T-cell (primary cell): ENCODE measurements at places on chromosomes 11 and 22. TPM values are rescaled to one million over a fixed set of nuclear protein-coding genes. Genes with fewer than 3 reads are reported as not detected.

SCUBE2 gene
- 0.22 TPM for total RNA-seq

DNA sequence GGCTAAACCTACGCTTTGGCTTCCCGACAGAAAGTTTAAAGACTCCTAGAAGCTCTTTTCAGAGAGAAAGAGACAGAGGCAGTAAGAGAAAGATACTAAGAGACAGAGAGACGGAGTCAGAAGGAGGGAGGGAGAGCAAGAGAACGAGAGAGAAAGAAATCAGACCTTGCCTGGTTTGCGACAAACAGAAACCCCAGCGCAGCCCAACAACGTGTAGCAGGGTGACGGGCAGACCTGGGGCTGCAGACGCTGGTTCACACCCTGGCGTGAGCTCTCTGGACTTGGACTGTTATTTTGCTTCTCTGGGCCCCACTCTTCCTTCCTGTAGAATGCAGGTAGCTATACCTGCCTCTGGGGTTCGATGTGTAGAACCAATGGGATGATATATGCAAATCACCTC, 244.4 kb upstream of the SYN3 start:
- no peak for DNase-seq
- peaks cover 10% of the 10 kb centered on the region for H3K27me3 ChIP-seq
- no peaks in the 10 kb centered on the region for H3K4me1 ChIP-seq
- H3K36me3 ChIP-seq: no peaks in the 10 kb centered on the region
- H3K27ac ChIP-seq: no peak overlapping the region
- H3K4me3 ChIP-seq: no peak overlapping the region

DNA sequence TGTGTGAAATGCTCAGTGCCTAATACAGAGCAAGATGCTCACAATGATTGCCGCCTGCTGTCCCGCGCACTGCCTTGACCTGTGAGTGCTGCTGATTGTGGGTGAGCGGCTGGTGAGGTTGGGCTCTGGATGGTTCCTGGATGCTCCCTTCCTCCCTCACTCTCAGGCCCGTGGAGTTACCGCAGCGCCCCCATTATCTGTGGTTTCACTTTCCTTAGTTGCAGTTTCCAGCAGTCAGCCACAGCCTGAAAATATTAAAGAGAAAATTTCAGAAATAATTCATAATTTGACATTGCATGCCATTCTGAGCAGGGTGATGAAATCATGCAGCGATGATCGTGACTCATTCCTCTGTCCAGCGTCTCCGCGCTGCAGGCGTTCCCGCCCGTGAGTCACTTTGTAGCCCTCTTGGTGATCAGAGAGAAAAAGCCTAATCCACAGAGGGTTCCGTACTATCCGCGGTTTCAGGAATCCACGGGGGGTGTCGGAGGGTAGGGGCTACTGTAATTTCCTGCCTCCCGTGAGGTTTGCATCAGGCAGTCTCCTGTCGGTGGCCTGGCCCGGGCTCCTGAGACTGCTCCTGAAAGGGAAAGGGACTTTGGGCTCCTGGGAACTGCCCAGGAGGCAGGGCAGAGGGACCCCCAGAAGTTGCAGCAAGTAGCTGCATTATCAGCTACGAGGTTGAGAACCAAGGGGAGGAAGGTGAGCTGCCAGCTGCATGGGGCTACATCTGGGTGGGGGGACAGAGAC, 10.6 kb downstream of the RPL3 start:
- peaks cover 30% of the 10 kb centered on the region for H3K4me1 ChIP-seq
- H3K27me3 ChIP-seq: no peaks in the 10 kb centered on the region
- peaks cover 20% of the 10 kb centered on the region for H3K36me3 ChIP-seq
- no peak overlapping the region for H3K4me3 ChIP-seq
- no peak overlapping the region for H3K27ac ChIP-seq

DNA sequence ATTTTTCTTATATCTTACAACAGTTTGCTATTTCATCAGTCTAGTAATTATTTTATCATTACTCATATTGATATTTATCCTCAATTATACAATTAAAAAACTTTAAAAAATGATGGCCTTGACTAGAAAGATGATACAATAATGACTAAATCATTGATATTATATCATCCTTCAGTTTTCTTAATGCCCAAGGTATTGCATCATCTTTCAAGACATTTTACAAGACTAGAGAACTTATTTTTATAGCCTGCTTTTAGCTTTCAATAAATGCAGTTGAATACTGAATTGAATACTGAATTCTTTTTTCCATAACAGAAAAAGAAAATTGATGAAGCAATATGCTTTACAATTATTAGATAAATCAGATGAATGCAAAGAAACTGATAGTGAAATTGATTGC, 886.5 kb upstream of the LRRC4C start:
- no peak overlapping the region for H3K4me3 ChIP-seq
- H3K27me3 ChIP-seq: no peaks in the 10 kb centered on the region
- DNase-seq: no peak
- no peaks in the 10 kb centered on the region for H3K4me1 ChIP-seq
- no peak overlapping the region for H3K27ac ChIP-seq
- H3K36me3 ChIP-seq: no peaks in the 10 kb centered on the region

- no peaks in the 10 kb centered on the region for H3K36me3 ChIP-seq
- H3K4me3 ChIP-seq: no peak overlapping the region
- H3K27me3 ChIP-seq: no peaks in the 10 kb centered on the region
- H3K4me1 ChIP-seq: no peaks in the 10 kb centered on the region
- no peak for DNase-seq
- no peak overlapping the region for H3K27ac ChIP-seq
Measured at GRCh38 chr11:130840679-130841078, 75.6 kb downstream of the SNX19 start.

GRCh38 chr11:65498042-65498726, 661 bp upstream of the MALAT1 start:
- H3K36me3 ChIP-seq: peaks cover 25% of the 10 kb centered on the region
- DNase-seq: peak; percentile 67
- H3K4me1 ChIP-seq: peaks cover 14% of the 10 kb centered on the region
- peak overlapping the region; percentile 100 for H3K4me3 ChIP-seq
- H3K27ac ChIP-seq: peak overlapping the region; percentile 97

- H3K4me1 ChIP-seq: no peaks in the 10 kb centered on the region
- no peak overlapping the region for H3K4me3 ChIP-seq
- H3K27me3 ChIP-seq: peaks cover 13% of the 10 kb centered on the region
- H3K36me3 ChIP-seq: no peaks in the 10 kb centered on the region
Measured at GRCh38 chr22:48640890-48641841, 1186.5 kb downstream of the BRD1 start.

- H3K27me3 ChIP-seq: no peaks in the 10 kb centered on the region
- no peak for DNase-seq
- no peak overlapping the region for H3K27ac ChIP-seq
- H3K36me3 ChIP-seq: peaks cover 7% of the 10 kb centered on the region
Measured at GRCh38 chr11:87322568-87322967, 284.8 kb downstream of the TMEM135 start.

GRCh38 chr11:89566972-89567371, 75.8 kb upstream of the NOX4 start:
- H3K27me3 ChIP-seq: no peaks in the 10 kb centered on the region
- H3K36me3 ChIP-seq: no peaks in the 10 kb centered on the region
- H3K4me1 ChIP-seq: no peaks in the 10 kb centered on the region
- no peak overlapping the region for H3K4me3 ChIP-seq

DNA sequence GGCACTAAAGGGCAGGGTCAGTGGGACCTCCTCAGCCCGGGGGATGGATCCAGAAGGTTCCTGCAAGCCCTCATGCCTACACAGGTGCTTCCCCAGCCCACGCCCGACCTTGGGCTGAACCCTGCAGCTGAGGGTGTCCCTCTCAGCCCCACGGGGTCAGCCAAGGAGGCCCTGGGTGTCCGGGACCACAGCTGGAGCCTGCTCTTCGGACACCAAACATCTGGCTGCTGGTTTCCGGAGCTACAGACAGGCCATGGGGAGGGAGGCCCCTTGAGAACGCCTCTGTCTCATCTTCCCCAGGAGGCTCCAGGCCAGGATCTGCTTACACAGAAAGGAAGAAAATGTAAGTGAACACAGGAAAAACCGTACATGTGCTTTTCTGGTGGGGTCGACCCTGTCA, 355.7 kb downstream of the MN1 start:
- no peak overlapping the region for H3K27ac ChIP-seq
- H3K36me3 ChIP-seq: no peaks in the 10 kb centered on the region
- DNase-seq: no peak
- no peak overlapping the region for H3K4me3 ChIP-seq
- H3K27me3 ChIP-seq: no peaks in the 10 kb centered on the region

DNA sequence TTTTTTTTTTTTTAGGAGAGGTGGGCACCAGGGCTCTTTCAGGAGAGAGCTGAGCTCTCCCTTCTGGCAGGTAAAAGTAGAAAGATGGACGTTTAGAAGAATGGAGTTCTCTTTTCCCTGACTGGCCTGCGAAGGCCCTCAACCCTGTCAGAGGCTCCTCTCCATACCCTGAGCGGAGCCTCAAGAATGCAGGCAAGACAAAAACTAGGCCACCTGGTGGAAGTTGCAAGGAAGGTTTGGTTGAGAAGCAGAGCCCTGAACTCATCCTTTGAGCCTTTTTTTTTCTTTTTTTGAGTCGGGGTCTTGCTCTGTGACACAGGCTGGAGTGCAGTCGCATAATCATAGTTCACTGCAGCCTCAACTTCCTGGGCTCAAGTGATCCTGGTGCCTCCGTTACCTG, 1.4 kb downstream of the OTOG start:
- no peak overlapping the region for H3K27ac ChIP-seq
- no peak overlapping the region for H3K4me3 ChIP-seq
- H3K27me3 ChIP-seq: no peaks in the 10 kb centered on the region
- no peak for DNase-seq
- H3K4me1 ChIP-seq: peaks cover 5% of the 10 kb centered on the region
